ENCODE measurements at places on chromosomes 12 and 14.

- DNase-seq = no peak
Observed at GRCh38 chr14:100950024-100950423, 46.5 kb upstream of the RTL1 start.

DNA sequence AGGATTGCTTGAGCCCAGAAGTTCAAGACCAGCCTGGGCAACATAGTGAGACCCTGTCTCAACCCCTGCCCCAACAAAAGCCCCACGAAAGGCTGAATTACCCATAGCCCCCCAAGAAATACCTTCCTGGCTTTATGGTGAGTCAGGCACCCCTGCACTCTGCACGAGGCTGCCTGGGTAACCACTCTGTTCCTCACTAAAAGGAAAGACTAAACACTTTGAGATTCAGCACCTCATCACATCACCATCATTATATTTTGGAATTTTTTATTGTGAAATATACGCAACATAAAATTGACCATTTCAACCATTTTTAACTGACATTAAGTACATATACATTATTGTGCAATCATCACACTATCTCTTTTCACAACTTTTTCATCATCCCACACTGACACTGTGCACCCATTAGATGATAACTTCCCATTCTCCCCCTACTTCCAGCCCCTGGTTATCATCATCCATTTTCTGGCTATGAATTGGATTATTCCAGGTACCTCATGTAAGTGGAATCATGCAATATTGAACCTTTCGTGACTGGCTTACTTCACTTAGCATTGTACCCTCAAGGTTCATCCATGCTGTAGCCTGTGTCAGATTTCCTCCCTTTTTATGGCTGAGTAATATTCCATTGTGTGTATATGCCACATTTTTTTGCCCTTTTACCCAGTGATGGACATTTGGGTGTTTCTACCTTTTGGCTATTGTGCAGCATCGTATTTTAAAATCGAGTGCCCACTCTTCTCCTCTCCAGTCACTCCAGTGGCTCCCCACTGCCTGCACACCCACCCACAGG lies 51.5 kb downstream of the TSPAN9 start:
- no peak for DNase-seq

DNA sequence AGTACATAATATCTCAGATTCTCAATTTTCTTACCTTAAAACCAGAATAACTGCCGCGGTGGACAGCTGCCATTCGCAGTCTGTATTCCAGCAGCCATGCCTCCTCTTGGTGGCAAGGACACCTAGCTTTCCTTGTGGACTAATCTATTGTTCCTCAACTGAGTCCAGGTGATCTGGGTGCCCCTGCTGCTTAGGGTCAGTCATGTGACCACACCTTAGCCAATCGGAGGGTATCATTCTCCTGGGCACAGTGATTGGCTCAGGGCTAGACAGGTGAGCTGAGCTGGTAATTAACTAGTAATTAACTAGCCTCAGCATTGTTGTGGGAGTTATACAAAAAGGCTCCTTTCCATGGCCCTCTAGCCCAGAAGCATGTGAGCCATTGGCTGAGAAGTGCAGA lies 55.0 kb downstream of the RIMBP2 start:
- no peak for DNase-seq

DNA sequence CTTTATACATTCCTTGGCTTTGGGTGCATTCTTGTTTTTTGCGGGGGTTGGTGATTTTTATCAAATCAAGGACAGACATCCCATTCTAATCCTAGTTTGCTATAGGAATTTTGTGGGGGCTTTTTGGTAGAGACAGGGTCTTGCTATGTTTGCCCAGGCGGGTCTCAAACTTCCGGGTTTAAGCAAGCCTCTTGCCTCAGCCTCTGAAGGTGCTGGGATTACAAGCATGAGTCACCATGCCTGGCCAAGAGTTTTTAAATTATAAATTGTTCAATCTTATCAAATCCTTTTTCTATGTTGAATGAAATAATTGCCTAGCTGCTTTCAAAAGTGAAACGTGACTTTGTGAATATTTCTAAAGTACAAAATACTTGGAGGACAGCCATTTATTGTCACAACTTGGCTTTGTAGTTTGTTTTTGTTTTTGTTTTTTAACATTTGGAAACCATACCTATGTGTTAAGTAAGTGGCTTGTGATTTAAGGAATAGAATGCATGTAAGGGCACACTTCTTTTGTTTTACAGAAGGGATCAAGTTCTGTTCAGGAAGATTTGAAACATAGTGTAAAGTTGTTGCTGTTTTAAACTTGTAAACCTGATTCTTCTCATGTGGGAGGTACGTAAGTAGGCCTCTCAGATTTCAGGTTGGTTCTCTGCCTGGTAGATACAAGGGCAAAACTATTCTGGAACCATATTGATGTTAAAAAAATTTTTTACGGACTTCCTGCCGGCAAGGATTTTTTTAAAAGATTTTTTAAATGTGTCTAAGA lies 13.4 kb downstream of the MARK3 start:
- no peak for DNase-seq

DNA sequence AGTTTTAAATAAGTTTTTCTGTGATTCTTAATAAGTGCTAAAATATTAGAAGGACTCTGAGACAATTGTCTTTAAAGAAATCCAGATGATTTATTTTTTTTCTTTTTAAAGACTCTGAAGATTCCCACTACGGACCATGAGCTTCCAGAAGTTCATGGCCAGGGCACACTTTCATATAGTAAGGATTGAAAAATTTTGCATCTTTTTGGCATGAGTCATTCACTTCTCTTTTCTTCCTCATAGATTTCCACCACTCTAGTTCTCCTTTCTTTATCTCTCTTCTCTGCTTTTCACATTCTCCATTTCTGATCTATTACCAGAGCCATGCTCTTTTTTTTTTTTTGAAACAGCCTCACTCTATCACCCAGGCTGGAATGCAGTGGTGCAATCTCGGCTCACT lies 385.8 kb downstream of the FLRT2 start:
- DNase-seq = no peak

DNA sequence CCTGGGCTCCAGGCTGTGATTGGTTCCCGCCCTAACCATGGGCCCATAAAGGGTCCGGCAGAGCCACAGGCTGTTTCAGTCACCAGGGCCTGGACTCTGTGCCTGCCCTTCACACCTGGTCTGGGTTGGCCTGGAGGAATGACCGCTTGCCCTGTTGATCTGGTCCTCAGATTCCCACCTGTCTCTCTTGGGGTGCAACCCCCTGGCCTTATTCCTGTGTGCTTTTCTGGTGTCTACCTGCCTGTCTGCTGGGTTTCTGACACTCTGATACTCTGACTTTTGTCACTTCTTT lies 2.9 kb upstream of the KRT83 start:
- no peak for DNase-seq

DNA sequence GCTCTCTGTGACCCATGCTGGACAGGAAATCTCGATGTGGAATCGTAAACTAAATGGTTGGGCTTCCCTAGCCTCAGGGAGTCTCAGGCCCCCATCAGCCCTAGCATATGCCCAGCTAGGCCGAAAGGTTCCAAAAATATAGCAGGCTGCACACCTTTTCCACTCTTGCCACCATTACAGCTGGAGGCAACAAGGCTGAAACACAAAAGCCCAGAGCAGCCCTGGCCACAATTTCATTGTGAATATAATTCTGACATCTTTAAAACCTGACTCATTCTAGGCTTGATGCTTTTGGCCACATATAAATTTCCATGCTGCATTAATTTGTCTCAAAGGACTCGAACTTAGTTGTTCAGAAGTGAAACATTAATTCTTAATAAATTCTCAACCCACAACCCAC lies 382.2 kb downstream of the GRIN2B start:
- DNase-seq = no peak

DNA sequence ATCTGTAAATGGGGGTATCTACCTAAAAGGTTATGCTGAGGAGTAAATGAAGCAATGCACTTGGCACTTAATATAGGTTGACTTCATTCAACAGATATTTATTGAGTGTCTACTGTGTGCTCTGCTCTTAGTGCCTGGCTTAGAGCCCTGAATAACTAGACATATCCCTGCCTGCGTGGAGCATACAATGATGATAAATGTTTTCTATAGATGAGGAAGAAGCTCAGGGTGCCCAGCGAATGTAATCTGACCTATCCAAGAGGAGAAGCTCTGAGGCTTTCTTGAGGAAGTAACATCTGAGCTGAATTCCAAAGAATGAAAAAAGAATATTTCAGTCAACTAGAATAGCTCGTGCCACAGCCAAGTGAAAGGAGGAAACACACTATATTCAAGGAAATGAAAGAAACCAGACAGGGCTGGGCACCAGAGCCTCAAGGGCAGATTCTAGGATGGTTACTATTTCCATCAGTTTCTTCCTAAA lies 17.9 kb upstream of the HIGD1C start:
- no peak for DNase-seq

GRCh38 chr12:6849976-6850560 lies 1.0 kb downstream of the CDCA3 start:
- no peak for DNase-seq

DNA sequence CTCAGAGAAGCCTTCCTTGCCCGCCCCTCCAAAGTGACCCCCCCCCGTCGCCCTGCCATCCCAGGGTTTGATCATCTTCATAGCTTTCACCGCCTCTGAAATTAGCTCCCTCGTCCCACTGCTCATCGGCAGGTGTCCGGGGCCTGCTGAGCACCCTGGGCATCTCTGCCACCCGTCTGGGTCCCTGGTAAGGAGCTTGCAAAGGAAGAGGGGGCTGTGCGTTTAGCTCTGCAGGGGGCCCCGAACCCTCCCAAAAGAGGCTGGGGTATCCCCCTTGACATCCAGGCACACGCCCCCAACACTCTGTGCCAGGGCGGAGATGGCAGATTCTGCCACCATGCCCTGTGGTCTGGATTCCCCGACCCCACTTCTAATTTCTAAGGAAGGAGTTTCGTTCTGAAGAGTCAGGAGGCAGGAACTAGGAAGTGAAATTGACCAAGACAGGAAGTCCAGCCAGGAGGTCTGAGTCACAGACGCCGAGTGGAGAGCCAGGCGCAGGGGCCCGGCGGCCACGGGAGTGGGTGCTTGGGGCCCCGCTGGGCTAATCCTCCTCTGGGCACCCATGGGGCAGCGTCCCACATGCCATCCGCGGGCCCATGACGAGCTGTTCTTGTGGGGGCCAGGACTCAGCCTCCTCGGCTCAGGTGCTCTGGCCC lies 95.7 kb downstream of the RFLNA start:
- no peak for DNase-seq

DNA sequence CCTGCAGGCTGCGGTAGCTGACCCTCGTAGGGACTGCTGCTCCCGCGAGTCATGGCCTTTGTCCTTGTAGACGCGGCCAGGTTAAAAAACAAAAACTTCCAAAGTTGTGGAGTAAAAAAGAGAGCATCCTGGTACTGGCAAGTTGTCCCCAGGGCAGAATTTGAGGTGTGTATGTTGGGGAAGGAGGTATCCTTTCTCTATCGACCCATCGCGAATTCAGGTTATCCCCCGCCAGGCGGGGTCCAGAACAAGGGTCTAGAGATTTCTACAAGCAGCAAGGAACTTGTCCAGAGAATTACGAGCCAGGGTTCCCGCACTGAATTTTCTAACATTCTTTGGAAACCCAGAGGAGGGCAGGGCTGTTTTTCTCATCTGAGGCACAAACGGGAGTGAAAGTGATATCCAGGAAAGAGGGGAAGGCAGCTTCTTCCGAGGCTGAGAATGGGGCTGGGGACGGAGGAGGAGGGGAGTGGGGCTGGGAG lies 16.3 kb downstream of the TBX3 start:
- no peak for DNase-seq

- no peak for DNase-seq
Observed at GRCh38 chr14:105060751-105061427, 4.3 kb downstream of the GPR132 start.

DNA sequence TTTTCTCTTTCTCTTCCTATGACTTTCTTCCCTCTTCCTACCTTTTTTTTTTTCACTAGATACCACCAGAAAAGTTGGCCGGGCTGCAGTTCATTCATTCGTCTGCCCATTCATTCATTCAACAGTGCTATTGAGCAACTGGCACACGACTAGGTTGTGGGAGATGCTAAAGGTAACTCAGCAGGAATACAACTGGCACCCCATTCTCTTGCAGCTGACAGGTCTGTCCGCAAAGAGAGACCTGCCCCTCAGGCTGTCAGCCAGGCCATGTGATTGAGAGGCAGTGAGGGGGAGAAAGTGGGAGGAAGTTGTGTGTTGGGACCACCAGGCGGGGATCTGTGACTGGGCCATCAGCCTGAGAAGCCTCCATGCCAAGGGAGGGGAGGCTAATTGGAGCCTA lies 105.2 kb downstream of the TSPAN9 start:
- no peak for DNase-seq

- no peak for DNase-seq
Observed at GRCh38 chr12:19675361-19675760, 236.1 kb downstream of the AEBP2 start.

GRCh38 chr12:116027551-116027821 lies 250.0 kb downstream of the MED13L start:
- DNase-seq = no peak

DNA sequence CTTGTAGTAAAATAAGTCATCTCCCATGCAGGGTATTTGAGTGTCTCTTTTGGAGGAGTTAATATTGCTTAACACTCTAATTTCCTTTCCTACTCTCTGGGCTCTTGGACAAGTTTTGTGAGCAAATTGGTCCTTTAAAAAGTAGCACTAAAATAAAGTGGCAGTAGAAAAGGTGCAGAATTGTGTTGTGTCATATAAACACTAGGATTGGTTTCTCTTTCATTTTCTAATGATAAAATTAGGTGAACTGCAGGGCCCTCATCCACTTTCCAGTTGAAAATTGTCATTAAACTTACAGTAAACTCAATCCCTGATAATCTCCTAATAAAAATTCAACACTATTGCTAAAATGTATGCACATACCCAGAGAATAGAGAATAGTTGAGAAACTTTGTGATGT lies 42.6 kb upstream of the REP15 start:
- DNase-seq = no peak

- DNase-seq = no peak
Observed at GRCh38 chr12:132858718-132859266, 28.6 kb downstream of the CHFR start.

- no peak for DNase-seq
Observed at GRCh38 chr12:89752341-89752740, 43.7 kb upstream of the ATP2B1 start.

GRCh38 chr12:4027412-4027811 lies 154.2 kb upstream of the PARP11 start:
- no peak for DNase-seq

DNA sequence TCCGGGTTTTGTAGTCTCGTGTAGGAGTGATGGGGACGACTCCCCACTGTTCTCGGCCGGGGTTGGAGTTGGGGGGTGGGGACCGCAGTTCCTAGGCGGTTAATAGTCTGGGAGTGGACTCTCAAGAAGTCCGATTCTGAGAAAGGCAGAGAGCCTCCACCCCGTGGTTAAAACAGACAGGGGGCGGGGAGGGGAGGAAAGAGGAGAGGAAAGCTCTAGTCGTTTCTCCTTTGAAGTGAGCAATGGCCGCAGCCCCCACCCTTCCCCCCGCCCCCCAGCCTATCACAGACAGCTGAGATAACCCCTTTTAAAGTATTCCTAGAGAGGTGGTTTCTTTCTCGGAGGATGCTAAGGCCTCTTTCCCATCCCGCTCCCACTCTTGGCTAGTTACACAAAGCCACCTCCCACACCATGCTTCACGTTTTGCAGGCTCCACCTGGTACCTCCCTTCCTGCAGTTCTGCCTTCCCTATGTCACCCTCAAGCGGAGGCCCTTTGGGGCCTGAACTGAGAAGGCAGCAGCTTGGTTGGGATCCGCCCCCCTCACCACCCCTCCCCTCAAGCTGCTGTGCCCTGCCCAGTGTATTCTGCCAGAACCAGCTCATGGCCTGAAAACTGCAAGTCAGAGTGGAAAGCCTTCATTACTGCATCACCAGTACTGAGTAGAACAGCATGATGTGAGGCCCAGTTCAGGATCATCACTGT lies 853 bp downstream of the USP5 start:
- no peak for DNase-seq
